Esophagus mucosa (tissue), 1 donor: ENCODE measurements at places on chromosomes 5 and 9. TPM values are rescaled to one million over a fixed set of nuclear protein-coding genes. Genes with fewer than 3 reads are reported as not detected.

- no peak for ATAC-seq
These were observed 199.3 kb downstream of the DMRTA1 start for GRCh38 chr9:22645893-22646292.

DNA sequence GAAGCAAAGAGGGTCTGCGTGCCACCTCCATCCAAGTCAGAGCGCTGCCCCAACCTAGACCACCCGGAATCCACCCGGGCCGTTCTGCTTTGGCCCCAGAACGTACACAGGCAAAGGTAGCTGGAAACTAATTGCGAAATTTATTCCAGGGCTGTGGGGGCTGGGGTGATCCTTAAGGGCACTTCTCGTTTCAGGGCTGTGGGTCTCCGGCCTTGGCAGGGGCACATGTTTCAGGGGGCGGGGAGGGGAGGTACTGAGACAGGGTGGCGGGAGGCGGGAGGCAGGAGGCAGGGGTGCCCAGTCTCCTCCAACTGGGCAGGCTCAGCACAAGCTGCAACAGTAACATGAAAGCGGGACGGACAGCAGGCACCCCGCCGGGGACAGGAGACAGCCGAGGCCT lies 26.1 kb downstream of the NR5A1 start:
- no peak for ATAC-seq

SPINK6 gene
- 2.9 TPM for total RNA-seq

TIFAB gene
- total RNA-seq = not detected
